ENCODE measurements at places on chromosomes 1 and 21.

- DNase-seq = peak; percentile 80
Observed at GRCh38 chr21:32569261-32570230, 15.8 kb downstream of the TCP10L start.

DNA sequence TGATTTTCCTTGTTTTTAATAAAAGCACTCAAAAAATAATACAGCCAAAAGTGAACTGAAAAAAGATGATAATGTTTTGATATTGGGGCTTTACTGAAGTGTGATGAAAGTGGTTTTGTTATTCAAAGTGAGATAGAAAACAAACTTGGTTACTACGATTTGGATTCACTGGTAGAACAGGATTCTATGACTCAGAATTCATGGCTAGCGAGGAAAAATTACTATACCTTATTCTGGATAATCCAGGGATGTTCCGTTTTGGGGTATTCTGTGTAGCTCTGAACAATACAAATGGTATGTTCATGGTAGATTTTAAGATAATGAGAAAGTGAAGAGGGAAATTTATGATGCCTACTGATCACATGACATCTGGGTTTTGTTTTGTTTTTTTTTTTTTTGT, 117.7 kb downstream of the NRDC start:
- no peak for DNase-seq

DNA sequence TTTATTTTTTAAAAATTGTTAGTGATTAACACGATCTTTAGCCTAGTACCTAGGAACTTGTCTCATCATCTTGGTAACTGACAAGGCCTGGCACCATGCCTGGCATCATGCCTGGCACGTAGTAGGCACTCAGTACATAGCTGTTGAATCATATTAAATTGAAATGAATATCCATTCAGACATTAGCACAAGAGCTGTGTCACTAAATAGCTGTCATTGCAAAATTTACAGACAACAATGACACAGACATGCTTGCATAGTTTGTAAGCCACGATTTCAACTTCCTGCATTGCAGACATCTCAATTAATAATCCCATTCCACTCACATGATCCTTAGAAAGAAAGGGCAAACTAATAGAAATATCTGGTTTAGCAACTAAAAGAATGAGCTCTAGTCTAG, 15.4 kb upstream of the PHACTR4 start:
- peak; percentile 77 for DNase-seq

DNA sequence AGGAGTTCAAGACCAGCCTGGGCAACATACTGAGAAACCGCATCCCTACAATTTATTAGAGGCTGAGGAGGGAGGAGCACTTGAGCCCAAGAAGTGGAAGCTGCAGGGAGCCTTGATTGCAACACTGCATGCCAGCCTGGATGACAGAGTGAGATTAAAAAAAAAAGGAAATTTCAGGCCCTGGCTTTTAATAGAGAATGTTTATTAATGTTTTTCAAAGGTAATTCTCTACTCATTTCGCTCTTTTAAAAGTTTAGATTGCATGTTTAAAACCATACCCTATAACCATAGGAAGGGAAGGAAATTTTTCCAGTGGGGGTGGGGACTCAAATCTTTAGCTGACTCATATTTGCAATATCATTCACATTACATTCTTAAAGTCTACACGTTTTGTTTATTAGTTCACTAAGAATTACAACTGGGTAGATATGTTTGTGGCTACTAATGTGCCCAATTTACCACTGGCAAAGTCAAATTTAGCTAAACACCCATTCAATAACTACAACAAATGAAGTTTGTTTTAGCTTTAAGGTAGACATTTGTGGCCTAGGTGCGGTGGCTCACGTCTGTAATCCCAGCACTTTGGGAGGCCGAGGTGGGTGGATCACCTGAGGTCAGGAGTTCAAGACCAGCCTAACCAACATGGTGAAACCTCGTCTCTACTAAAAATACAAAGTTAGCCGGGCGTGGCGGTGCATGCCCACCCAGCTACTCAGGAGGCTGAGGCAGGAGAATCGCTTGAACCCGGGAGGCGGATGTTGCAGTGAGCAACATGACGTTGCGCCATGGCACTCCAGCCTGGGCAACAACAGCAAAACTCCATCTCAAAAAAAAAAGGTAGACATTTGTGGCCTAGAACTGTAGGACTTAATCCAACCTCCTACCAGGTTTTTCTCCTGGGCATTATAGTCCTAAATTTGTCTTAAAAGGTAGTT, 5.0 kb downstream of the KDM5B start:
- peak; percentile 72 for DNase-seq

- DNase-seq = no peak
Observed at GRCh38 chr1:15330028-15330427, 79.7 kb upstream of the EFHD2 start.

- peak; percentile 77 for DNase-seq
Observed at GRCh38 chr1:26768755-26769154, 19.0 kb upstream of the PIGV start.

GRCh38 chr1:22575532-22576149, 12.4 kb downstream of the EPHA8 start:
- no peak for DNase-seq

- no peak for DNase-seq
Observed at GRCh38 chr1:25145775-25146393, 86.4 kb downstream of the SYF2 start.
